ENCODE measurements at places on chromosomes 3 and 15.

DNA sequence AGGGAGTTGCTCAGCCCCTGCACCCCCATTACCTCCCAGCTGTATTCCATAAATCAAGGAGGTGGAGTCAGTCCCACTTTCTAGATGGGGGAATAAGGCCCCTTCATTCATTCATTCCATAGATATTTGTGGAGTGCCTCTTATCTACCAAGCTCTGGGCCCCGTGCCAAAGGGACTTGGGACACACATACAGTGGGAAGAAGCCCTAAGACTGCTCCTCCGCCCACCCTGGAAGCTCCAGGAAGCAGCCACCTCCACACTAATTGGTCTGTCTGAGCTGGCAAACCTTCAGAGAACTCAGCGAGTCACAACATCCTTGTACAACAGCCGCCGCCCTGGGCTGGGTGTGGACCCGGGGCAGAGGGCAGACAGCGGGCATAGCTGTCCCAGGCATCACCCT, 6.4 kb downstream of the STRA6 start:
- DNase-seq, result peak; percentile 88

GRCh38 chr3:174931473-174932353, 72.6 kb downstream of the NAALADL2 start:
- no peak for DNase-seq

GRCh38 chr3:6182476-6182875, 678.4 kb upstream of the GRM7 start:
- DNase-seq, result no peak

GRCh38 chr3:140092848-140093536, 158.0 kb downstream of the CLSTN2 start:
- DNase-seq, result peak; percentile 31

DNA sequence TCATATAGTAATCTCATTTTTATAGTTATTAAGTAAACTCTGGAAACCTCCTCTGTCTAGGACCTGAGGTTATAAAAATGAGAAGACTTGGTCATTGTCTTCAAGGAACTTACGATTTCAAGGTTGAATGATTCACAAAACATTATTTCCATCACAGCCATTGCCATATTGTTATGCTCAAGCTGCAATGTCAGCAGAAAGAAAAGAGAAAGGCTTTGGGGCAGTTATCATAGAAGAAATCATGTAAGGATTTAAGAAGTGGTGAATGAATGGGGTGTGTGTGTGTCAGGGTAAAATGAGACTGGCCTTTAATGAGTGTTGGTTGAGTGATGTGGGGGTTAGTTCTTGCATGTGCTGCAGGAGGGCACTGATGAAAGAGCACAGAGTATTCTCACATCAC, 346.8 kb downstream of the SQOR start:
- DNase-seq, result no peak

DNA sequence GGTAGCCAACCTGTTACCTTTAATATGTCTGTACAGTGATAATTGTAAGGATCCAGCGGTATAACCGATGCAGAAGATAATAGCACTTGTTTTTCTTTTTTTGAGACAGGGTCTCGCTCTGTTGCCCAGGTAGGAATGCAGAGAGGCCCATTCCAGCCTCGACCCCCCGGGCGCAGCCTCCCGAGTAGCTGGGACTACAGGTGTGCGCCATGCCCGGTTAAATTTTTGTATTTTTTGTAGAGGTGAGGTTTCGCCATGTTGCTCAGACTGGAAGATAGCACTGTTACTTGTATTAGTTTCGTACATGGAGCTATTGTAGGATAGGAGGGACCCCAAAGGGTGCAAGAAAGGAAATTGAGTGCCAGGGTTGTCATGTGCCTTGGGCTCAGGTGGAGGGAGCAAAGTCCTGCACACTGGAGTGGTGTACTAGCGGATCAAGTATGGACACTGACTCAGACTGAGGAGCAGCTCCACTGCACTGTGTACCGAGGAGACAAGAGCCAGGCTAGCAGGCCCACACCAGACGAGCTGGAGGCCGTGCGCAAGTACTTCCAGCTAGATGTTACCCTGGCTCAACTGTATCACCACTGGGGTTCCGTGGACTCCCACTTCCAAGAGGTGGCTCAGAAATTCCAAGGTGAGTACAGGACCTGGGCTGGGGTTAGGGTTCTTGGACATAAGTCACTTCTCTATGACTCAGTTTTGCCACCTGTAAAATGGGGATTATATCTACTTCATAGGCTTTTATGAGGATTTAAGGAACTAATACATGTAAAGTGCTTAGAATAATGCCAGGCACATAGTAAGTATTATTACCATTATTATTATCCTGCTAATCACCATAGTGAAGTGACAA, 1.0 kb downstream of the OGG1 start:
- no peak for DNase-seq

GRCh38 chr3:183779896-183780465, 45.4 kb downstream of the MAP6D1 start:
- no peak for DNase-seq

DNA sequence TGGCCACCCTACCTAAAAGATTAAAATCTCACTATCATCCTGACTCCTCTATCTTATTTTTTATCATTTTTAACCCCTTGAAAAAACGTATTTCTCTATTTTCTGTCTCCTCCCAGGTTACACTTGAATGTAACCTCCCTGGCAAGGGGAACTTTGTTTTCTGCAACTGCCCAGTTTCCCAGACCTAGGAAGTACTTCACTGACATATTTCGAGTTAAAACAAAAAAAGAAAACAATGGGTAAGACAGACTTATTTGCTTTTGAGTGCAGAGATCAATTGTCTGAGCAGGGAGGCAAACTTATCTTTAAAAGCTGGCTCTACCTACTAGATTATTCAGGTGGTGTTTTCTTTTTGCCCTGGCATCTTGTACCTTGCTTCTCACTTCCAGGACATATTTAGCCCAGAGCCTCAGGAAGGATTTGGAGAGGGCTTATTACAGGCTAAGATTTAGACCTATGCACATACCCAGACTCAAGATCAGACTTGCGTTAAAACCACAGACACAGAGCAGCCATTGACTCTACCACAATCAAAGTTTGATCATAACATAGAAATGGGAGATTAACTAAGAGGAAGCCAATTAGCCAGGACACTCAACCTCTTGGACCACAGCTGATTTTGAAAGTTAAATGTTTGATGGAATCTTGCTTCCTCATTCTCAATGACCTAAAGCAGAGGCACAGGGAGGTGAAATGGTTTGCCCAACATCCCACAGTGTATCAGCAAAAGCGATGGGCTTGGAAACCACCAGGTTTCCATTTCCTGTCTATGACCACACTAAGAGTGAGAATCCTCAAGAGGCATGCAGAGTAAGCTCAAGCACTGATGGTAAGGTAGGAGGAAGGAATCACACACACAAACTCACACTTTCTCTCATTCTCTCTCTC, 169.5 kb upstream of the THBS1 start:
- no peak for DNase-seq

DNA sequence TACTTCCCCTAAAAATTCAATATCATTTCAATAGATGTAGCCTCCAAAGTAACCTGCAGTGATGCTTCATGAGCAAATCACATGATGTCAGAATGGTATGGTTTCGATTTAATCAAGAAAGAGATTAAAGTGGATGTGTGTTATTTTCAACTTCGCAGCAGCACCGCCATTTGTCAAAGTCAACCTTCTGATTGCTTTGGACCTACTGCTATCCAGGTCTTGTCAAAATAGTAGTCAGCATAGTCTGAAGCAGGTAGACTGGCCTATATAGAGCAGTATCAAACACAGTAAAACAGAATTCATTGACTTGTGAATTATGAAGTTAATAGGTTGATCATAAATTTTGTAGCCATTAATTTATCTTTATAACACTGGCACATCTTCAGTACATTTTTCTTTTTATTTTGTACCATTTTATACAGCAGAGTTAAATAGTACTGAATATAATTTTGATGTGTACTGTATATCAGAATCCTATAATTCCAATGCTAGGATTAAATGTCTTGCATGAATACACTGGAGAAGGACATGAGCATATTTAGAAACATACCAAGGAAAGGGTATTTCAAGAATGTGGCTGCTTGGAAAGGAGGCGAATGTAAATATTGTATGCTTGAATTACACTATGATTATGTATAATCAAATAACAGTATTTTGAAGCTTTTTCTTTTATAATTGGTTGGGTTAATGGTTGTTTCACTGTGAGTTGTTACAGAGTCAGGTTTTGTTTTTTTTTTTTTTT, 79.6 kb downstream of the CDIN1 start:
- DNase-seq, result no peak

Data from BE2C (cell line).